CD14-positive monocyte (primary cell): ENCODE measurements at places on chromosomes 1 and 21. TPM values are rescaled to one million over a fixed set of nuclear protein-coding genes. Genes with fewer than 3 reads are reported as not detected.

- no peak for DNase-seq
These were observed 9.6 kb downstream of the CCDC185 start for GRCh38 chr1:223402790-223403142.

Gene CELF3
- not detected for polyA plus RNA-seq

GRCh38 chr21:33395891-33396331 is 7.3 kb upstream of the IFNGR2 start:
- DNase-seq, result peak; percentile 66

Gene LDLRAD1
- polyA plus RNA-seq, result not detected in 2 replicates

- no peak for DNase-seq
These were observed 110.3 kb downstream of the PTPN14 start for GRCh38 chr1:214441119-214441518.

- DNase-seq, result peak; percentile 61
These were observed 26.1 kb downstream of the PCAT6 start for GRCh38 chr1:202836623-202837403.

DNA sequence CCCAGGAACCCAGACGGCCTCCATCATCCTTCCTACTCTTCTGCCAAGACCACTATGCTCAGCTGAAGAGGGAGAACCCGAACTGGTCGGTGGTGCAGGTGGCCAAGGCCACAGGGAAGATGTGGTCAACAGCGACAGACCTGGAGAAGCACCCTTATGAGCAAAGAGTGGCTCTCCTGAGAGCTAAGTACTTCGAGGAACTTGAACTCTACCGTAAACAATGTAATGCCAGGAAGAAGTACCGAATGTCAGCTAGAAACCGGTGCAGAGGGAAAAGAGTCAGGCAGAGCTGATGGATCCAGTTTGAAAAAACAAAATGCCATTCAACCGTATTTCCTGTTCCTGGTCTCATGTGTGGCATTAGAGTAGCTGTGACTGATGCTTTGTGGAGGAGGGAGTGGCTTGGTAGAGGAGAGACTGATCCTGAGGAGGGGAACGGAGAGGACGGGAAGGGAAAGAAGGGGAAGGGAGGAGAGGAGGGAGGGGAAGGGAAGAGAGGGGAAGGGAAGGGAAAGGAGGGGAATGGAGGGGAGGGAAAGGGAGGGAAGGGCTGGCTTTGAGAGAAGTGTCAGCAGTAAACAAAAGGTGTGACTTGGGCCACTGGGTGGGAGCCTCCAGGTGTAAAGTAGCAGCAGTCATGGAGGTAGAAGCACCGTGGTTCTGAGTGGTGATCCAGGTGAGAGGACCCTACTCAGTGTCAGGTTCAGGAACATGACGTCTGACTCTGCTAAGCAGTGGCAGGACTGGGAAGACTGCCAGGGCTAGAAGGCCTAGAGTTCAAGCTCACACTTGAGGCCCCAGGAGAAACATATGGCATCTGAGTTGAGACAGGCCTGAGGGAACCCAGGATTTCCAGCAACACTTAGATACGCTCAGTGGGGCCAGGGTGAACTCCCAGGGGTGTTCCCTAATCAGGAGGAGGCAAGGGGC is 846 bp downstream of the HMGB4 start:
- DNase-seq, result no peak

GRCh38 chr21:15638856-15639549 is 90.8 kb upstream of the USP25 start:
- DNase-seq, result no peak

DNA sequence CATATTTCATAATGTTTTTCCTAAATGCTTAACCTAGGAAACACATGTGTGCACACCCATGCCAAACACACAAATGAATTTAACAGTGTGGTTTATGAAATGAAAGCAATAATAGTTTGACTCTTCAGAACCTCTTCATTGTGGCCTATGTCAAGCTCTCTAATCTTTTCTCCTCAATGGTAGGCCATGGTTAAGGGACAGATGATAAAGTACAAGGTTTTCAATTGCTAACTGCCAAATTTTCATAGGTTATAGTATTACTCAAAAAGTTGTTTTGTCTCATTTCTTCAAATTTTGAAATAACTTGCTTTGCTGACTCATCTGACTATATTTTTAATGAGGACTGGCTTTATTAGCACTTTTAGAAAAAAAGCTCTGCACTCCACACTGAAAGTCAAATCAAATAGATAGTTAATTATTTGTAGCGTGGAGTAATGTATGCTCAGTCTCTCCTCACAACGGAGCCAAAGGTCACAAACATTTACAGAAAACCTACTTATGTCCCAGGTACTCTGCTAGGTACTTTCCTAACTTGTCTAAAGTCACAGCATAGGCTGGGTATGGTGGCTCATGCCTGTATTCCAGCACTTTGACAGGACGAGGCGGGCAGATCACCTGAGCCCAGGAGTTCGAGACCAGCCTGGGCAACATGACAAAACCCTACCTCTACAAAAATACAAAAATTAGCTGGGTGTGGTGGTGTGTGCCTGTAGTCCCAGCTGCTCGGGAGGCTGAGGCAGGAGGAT is 3.0 kb upstream of the ADCY10 start:
- DNase-seq, result no peak

GRCh38 chr1:111593403-111594305 is 25.9 kb upstream of the RAP1A start:
- DNase-seq, result no peak

- DNase-seq, result no peak
These were observed 5.5 kb downstream of the LAPTM5 start for GRCh38 chr1:30751830-30752650.

GRCh38 chr1:169812131-169812530 is 17.4 kb upstream of the METTL18 start:
- DNase-seq, result no peak

GRCh38 chr1:170198090-170198489 is 52.3 kb downstream of the NTMT2 start:
- no peak for DNase-seq
